Non-pigmented ciliary epithelial cell (primary cell): ENCODE measurements at places on chromosomes 1 and 21.
A peak's percentile ranks its signal among the peaks of the same experiment; 100 is the strongest.

DNA sequence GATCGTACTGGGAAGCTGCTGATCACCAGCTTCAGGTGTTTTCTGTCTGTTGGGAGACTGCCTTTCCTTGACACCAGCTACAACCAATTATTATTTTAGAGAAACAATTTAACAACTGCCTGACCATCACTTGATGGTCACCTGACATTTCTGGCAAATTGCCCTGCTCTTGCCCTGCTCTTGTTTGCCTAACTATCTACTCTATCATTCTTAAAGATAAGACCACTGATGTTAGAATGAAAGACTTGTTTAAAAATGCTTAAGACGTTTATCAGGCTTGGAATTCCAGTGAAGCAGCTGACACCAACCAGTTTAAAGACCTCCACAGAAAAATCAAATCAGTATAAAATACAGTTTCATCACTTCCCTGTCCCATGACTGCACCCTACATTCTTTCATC lies 423.3 kb upstream of the CAMK1G start:
- DNase-seq, result no peak

DNA sequence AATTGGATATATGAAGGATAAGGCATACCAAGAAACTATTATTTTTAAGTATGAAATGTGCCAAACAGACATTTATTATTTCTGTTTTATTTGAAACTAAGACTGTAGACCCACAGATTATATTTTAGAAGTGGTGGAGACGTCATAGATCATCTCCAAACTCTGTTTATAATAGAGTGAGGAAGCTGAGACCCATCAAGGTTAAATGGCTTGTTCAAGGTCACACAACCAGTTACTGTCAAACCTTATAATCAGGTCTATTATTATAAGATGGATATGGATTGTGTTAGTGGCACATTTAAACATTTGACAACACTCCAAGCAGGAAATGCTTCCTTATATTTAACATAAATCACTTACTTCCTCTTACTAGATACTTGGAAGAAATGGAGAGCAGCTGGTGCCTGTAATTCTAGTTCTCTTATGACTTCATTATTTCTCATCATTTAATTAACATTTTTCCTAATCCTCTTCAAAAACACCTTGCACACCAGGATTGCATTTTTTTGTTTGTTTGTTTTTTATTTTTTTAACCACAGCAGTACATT lies 117.0 kb downstream of the NEK7 start:
- DNase-seq, result no peak

DNA sequence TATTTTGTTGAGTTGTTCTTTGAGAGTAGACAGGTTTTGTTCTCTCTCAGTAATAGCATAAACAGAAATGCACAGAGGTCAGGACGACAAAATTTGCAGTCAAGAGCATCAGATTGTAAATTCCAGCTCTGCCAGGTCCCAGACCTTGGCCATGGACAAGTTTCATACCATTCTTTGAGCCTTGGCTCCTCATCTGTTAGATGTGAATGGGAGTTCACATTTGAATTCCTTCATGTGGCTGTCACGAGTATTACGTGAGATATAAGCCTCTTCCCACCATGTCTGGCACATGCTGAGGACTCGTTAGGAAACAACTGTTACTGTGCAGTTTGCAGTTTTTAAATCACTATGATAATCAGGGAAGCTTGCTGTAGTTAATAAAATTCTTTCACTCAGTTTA lies 93.2 kb upstream of the KCTD3 start:
- no peak for DNase-seq

DNA sequence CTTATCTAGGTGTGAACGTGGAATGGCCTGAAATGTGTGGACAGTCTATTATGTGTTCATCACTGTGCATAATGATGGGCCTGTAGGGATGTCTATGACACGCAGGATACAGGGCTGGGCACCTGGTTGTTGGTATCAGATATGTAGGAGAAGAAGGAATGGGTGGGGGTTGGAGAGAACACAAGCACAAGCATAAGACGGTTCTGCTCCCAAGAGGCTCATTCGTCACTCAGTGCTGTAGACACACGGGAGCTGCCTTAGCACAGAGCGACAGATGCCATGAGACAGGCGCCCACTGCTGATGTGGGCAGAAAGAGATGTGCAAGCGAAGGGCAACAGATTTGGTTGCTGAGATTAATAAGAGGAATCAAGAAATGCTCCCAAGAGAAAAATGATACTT lies 256.2 kb downstream of the DISC1 start:
- DNase-seq, result no peak

GRCh38 chr1:150572918-150573647 lies 6.3 kb downstream of the MCL1 start:
- DNase-seq, result no peak

- peak; percentile 32 for DNase-seq
These were observed 10.6 kb downstream of the FCMR start for GRCh38 chr1:206911064-206911663.

DNA sequence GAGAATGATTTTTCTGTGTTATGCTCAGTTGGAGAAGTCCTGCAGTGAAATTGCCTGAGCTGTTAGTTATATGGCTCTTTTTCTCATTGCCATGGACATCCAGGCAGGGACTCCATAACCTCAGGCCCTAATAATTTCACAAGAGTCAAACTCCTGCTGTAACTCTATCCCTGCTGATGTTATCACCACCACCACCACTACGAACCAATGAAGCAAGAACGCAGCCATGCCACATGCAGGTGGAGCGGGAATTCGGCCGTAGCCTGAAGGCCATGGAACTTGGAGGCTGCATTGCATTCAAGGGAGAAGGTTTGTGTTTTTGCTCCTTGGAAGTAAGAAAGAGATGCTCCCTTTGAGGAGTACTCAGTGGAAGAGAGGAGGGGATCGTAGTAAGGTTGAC lies 16.8 kb upstream of the DLGAP3 start:
- DNase-seq, result no peak

DNA sequence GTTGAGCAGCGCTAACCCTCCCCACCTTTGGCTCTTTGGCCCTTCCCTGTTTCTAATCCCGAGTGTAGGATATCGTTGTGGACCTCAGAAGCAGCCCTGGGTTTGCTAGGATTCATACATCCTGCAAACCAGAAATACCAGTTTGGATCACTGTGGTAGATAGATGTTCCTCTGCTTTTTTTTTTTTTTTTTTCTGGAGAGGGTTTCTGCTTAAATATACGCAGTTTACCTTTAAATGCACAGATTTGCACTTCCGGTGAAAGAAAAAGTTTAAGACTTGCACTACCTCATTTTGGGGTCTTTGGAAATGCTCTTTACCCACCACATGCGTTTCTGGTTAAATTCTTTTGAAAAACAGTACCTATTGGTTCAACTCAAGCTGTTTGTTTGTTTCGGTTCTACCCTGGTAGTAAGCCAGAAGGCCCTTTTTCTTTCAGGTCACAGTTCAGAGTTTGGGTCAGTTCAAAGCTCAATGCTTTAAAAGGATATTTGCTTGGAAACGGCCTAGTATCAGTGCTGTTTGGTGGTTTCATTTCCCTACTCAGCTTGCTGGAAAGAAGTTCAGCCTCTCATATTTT lies 908 bp downstream of the DDI2 start:
- DNase-seq, result no peak

- peak; percentile 27 for DNase-seq
These were observed 70.7 kb upstream of the PDC start for GRCh38 chr1:186531561-186532165.

DNA sequence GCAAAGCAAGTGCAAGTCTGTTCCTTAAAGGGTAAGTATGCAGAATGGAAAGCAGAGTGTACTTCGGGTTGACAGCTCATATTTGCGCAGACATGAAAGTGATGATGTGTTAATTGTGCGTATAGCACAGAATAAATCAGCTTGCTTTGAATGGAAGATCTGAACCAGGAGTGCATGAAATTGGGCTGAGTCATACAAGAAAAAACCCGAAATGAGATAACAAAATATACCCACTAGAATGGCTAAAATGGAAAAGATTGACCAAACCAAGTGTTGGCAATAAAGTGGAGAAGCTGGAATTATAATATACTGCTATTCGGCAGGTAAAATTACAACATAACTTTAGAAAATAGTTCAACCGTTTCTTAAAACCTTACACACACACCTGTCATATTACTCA lies 28.5 kb downstream of the CR1L start:
- DNase-seq, result no peak

DNA sequence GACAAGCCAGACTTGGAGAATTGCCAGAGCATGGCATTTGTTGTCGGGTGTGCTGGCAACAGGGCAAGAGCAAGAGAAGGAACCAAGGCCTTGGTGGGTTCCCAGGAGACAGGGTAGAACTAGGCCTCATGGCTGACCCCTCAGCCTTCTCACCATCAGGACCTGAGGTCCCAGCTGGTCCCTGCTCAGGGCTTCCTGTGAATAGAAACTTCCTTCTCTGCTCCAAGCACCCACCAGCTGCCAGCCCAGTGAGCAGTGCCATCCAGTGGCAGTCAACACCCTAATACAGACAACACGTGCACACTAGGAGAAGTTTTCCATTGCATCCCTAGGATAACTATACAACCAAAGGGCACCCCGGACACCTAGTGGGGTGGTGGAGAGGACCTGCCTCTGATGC lies 22.8 kb downstream of the S100A6 start:
- no peak for DNase-seq

- no peak for DNase-seq
These were observed 14.3 kb downstream of the BTG3 start for GRCh38 chr21:17598437-17598836.

- no peak for DNase-seq
These were observed 317.4 kb upstream of the RUNX1 start for GRCh38 chr21:35366394-35367080.

- no peak for DNase-seq
These were observed 1060.6 kb upstream of the NCAM2 start for GRCh38 chr21:19937619-19938018.

- DNase-seq, result no peak
These were observed 1.1 kb downstream of the CHML start for GRCh38 chr1:241638909-241639622.

- DNase-seq, result no peak
These were observed 404.0 kb upstream of the NFIA start for GRCh38 chr1:60678391-60678790.
